ENCODE measurements at places on chromosomes 7 and 10.

DNA sequence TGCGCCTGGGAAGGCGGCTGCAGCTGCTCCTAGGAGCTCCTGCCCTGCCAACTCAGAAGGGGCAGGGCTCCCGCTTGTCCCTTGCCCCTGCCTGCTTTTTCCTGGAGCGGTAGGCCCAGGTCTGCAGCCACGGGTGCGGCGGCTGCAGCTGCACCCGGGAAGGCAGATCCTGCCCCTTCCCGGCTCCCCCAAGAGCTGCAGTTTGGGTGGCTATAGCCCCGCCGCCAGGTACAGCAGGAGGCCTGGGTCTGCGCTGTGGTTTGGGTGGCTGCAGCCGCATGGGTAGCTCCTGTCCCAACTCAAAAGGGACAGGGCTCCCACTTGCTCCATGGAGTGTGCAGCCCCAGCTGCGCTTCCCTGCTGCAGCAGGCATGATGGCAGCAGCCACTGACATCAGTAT is 6.5 kb upstream of the AUTS2 start:
- no peak for DNase-seq

DNA sequence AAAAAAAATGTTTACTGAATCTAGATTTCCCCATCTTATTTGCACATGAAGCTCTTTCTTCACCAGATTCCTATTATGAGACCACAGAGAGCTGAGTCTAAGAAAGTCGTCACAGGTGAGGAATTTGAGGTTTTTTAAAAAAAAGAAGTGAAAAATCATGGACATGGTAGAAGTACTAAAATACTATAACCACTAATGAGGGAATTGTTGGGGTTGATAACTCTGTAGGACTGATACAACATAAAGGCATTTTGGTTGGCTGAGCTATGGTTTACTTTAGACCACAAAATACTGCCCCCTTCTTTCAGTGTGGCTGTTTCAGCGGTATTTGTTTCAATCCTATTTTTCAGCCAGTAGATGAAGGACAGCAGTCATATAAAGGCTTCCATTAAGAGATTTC is 1111.3 kb downstream of the TYW1 start:
- DNase-seq: no peak

GRCh38 chr10:35268791-35269257 is 67.5 kb upstream of the CCNY start:
- DNase-seq: no peak

DNA sequence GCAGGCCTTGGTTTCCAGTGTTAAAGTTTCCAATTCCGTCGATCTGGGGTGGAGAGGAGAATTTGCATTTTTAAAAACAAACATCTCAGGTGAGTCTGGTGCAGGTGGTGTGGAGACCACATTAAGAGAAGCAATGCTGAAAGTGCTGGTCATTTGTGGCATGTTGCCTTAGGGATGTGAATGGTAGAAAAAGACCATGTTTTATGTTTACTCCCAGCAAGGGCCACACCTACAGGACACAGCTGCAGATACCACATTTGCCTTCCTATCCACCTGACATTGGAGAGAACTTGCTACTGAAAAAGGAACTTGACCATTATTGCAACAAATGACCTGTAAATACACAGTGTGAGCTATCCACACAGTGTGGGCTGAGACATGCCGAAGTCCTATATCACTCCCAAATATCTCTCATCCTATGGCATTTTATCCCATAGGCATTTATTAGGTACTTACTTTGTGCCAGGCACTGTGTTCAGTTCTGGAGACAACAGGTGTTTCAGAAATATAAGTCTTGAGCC is 183.1 kb downstream of the NRP1 start:
- DNase-seq: no peak

DNA sequence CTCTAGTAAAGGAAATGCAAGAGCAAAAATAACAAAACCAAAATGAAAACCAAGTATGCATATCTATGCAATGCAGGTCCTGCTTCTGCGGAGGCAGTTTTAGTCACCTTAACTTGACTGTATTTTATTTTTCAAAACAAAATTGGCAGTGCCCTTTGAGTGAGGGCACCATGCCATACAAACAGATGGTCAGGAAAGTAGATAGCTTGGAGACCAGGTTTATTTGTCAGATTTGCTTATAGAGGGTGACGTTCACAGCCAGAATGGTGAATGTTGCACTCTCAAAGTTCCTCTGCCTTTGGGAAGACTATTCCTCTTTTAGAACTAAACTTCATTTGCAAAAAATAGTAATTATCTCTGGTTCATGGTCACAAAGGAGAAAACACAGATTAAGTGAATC is 801.9 kb downstream of the ANKRD7 start:
- peak; percentile 66 for DNase-seq

GRCh38 chr7:75072981-75073283 is 670 bp downstream of the RCC1L start:
- no peak for DNase-seq

DNA sequence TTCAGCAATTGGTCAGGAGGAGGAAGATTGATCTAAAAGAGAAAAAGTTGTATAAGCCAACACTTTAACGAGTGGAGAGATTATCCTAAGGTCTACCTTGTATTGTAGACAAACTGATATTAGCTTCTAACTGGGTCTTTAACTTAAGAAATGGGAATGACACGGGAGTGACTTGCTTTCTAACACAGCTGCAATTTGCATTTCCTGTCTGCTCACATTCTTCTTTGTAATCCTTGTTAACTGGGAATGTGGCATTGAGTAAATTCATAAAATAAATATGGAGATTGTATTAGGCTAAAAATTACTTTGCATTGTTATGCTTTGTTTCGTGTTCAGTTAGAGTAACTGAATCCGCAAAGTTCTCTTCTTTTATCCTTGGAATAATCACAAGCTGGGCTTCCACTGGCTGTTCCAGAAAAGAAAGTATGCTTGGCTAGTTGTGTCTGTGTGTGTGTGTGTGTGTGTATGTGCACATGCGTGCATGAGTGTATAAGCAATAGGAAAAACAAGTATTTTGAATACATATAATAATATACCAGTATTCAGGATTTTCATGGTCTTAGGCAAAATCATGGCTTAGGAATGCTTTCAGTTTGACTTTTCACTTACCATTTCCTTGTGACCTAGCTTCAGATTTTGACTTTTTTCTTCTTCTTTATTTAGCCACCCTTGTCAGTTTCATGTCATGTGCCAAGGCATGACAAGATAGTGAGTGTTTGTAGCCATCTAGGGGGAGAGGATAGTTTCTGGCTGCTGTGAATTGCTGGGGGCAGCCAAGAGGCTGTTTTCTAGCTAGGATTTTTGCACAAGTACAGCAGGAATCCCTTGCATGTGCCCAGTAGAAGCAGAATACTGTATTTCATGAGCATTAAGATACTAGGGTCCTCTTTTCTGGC is 54.5 kb upstream of the FZD8 start:
- DNase-seq: no peak

- no peak for DNase-seq
Measured at GRCh38 chr7:386385-386784, 96.4 kb downstream of the FOXL3 start.

DNA sequence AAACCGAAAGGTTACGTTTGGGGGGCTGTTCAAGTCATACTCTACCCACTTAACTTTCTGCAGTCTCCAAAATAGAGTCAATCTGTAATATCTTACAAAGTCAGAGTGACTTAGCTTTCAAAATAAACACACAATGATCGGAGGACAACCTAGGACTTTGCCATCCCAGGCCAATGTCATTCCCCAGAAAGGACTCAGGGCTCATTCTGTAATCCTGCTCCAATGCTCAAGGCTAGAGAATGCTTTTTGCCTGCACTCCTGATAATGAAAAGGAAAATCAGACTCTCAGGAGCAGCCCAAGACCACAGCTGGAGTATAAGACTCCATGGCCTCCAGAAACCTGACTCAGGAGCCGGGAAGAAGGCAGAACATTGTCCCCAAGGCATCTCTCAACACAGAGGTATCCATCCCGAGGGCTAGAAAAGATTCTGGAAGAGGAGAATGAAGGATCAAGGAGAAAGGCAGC is 28.5 kb upstream of the ASCC1 start:
- DNase-seq: no peak

DNA sequence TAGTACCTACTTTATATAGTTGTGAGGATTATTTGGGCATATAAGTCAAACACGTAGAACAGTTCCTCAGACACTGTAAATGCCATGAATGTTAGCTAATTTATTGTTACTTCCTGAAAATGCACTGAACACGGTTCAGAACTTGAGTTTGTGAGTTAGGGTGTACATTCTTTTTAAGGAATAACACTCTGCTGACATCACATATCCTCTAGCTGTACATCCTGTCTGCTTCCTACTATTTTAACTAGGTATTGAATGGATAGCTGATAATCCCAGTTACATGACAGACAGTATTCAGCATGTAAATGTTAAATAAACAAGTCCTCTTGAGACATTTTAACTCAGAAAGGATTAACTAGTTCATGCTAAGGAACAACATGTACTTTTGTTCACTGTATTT is 16.0 kb downstream of the SAMD8 start:
- DNase-seq: no peak

GRCh38 chr10:683448-684071 is 5.9 kb downstream of the DIP2C start:
- no peak for DNase-seq

GRCh38 chr7:35398518-35398917 is 144.6 kb upstream of the TBX20 start:
- DNase-seq: no peak

GRCh38 chr7:139072796-139073195 is 36.7 kb downstream of the ZC3HAV1 start:
- no peak for DNase-seq

GRCh38 chr10:11612021-11613001 is 861 bp upstream of the USP6NL start:
- no peak for DNase-seq

DNA sequence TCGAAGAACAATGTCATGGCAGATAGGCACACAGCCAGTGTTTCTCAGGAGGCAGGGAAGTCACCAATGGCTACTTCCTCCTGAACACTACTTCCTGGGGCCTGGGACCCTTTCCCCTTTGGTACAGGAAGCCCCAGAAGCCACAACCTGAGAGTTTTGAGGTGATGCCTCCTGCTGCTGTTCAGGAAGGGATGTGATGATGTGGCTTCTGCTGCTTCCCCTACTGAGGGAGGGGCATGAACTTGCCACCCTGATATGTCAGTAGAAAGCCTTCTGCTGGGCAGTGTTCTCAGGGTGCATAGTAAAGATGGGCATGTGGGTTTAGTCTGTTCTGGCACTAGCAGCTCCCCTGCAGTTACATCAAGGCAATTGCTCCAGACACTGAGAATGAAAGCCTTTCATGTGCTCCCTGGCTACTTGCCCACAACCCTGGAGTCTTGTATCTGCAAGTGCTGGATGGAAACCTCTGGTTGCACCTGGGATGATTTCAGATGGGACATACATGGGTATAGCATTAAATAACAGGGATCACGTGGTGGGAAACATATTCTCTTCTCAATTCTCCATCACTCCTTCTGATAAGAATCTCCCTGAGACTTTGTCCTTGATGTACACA is 69.3 kb downstream of the ADRA2A start:
- no peak for DNase-seq

DNA sequence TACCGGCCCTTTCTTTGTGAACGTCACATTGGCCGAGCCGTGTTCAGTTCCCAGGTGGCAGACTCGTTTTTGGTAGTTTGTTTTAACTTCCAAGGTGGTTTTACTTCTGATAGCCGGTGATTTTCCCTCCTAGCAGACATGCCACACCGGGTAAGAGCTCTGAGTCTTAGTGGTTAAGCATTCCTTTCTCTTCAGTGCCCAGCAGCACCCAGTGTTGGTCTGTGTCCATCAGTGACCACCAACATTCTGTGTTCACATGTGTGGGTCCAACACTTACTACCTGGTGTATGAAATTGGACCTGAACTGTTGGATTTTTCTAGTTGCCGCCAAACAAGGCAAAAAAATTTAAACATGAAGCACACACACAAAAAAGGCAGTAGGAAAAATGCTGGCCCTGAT is 9.9 kb upstream of the CSGALNACT2 start:
- DNase-seq: no peak

GRCh38 chr10:127320176-127320575 is 123.8 kb upstream of the INSYN2A start:
- no peak for DNase-seq

GRCh38 chr7:69903410-69903809 is 305.1 kb downstream of the AUTS2 start:
- no peak for DNase-seq

DNA sequence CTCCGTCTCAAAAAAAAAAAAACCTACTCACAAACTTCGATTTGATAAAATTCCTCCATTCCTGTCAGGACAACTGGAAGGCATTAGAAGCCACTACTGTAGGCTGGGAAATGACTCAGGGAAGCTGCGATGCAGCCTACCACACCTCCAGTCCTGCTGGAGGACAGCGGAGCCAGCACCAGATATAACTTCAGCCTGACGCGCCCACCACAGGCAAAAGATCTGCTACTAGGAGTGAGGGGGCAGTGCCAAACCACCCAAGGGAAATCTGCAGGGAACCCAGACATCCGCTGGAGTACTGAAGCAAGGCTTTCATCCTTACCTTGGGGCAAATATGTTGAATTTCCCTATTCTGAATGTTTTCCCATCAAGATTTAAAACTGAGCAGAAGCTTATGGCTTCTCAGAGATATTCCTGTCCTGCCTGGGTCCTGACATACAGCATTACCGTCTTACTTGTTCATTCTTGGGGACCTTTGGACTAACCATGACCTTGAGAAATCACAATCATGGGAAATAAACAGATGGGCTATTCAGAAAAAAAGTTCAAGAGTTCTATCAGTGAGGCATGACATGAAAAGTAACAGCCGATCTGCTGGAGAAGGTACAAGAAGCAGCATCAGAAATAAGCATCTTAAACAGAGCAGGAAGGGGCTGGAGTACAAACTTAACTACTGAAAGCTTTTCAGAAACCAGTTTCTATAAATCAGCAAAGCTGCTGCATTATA is 20.4 kb downstream of the BCCIP start:
- DNase-seq: no peak

- no peak for DNase-seq
Measured at GRCh38 chr10:48197236-48197899, 77.1 kb downstream of the FRMPD2 start.

- no peak for DNase-seq
Measured at GRCh38 chr10:60726257-60726656, 52.0 kb upstream of the CDK1 start.

DNA sequence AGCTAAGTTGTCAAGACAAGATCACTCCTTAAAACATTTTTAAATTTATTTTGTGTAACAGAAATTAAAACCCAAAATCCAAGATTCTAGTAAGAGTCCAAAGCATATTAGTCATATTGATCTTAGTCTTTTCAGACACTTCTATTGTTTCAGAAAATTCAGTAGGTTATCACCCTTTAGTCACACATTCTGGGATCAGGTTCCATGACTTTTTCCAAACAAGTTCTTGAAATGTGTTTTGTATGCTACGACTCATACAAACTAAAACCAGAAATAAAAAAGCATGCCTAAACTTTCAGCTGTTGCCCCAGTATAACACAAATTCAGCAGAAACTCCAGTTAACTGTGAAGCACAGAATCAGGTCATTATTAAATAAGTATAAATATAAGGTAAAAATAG is 10.7 kb downstream of the SEMA3D start:
- no peak for DNase-seq

DNA sequence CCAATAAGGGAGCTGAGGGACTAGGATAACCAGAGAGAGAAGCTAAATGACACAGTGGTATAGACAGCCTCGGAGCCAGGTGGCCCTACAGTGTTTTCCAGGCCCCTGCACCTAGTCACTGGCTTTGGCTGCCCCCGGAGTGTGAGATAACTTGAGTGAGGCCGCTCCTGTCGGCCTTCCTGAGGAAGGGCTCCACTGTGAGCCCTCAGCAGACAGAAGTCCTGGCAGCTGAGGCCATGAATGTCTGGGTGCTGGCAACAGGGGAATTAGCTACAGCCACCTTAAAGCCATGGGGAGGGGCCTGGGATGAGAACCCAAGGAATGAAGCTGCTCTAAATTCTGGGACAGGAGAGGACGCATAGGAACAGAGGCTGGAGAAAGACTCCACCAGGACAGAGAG is 4.6 kb upstream of the GDF10 start:
- no peak for DNase-seq
